ENCODE measurements at places on chromosomes 11 and 22.

DNA sequence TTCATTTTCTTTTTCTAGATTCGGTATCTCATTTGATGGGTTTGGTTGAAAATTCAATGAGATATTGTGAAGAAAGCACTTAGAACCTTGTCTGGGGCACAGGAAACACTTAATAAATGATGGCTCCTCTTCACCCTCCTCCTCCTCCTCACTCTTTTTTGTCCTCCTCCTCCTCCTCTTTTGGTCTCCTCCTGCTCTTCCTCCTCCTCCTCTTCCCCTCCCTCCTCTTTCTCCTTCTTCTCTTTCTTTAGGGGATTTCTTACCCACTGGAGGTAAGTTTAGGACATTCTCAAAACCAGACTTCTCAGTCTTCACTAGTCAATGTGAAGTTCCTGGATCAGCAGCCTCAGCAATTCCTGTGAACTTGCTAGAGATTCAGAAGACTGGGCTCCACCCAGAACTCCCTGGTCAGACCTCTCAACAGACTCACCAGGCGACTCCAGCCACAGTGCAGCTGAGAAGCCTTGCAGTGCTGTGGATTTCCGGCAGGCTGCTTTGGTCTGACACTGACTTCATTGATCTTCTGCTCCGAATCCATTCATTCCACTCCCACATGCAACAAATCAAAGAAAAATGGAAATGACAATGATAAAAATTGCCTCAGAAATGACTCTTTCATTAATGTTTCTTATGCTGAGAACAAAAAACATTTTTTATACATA lies 368.6 kb upstream of the B3GAT1 start:
- no peak for DNase-seq

GRCh38 chr22:40757071-40757470 lies 62.1 kb downstream of the SLC25A17 start:
- DNase-seq = no peak

GRCh38 chr11:116842117-116842516 lies 4.7 kb upstream of the APOA1 start:
- DNase-seq = no peak

DNA sequence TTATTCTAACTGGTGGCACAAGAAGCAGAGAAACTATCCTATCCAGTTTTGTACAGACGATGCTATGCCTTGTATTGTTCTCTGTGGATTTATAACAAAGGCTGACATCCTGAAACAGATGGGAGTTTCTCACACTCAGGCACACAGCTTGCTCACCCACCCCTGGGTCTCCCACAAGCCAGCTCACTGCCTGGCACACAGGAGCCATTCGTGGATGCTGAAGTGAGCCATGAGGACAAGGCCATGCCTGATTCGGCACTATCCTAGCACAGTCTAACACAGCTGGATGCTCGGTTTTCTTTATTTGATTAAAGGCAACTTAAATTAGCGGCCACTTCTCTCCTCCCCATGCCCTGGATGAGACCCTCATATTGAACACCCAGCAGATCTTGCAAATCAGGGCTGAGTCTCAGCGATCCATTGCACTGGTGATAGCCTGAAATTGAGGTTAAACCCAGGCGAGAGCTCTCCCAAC lies 25.7 kb upstream of the TMPRSS4 start:
- DNase-seq = no peak

- no peak for DNase-seq
Observed at GRCh38 chr22:26416670-26417276, 12.3 kb upstream of the ASPHD2 start.

GRCh38 chr11:69333149-69333710 lies 39.3 kb downstream of the MYEOV start:
- no peak for DNase-seq

DNA sequence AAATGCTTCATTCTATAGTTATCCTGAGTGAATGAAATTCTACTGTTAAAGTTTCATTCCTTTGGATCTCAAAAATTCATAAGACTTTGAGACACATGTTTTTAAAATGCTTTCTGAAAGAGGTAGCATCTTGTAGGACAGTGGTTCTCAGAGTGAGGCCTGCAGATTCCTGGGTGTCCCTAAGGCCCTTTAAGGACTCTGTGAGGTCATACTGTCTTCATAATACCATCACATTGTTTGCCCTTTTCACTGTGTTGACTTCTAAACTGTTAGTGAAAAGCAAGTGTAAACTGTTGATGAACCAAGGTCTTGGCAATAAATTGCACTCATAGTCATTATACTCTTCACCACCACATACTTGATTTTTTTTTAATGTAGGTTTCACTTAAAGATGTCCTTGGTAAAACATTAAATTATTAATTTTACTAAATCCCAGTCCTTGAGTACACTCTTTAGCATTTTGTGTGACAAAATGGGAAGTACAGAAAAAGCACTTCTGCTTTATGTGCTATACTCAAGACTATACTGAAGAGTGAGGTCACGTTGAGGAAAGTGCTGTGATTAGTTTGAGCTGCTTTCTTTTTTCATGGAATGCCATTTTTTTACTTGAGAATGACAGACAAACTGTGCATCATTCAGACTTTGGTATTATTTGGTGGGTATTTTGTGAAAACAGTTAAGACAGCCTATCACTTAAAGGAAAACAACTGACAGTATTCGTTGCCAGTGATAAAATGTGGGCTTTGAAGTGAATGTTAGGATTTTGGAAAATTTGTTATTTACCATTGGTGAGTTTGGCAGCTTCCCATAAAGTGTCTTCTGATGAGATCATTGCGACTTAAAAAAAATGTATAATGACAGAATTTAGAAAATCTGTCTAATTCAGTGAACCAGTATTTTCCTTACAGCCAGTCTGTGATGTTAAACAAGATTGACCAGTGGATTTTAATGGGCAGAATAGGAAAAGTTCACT lies 61.1 kb downstream of the SPECC1L start:
- no peak for DNase-seq

Data from Jurkat, Clone E6-1 (cell line).